NCI-H2171 treated with DMSO at 0.1 percent for 48 hours (cell line): ENCODE measurements at places on chromosomes 12 and 14.
A peak's percentile ranks its signal among the peaks of the same experiment; 100 is the strongest.

- no peak for DNase-seq
These were observed 81.1 kb upstream of the C14orf132 start for GRCh38 chr14:95958105-95958504.

GRCh38 chr12:64181430-64182291, 40.4 kb downstream of the KICS2 start:
- peak; percentile 50 for DNase-seq

GRCh38 chr14:90454041-90455000, 57.5 kb downstream of the CALM1 start:
- peak; percentile 92 for DNase-seq

GRCh38 chr12:49557187-49557916, 10.6 kb downstream of the MCRS1 start:
- no peak for DNase-seq

DNA sequence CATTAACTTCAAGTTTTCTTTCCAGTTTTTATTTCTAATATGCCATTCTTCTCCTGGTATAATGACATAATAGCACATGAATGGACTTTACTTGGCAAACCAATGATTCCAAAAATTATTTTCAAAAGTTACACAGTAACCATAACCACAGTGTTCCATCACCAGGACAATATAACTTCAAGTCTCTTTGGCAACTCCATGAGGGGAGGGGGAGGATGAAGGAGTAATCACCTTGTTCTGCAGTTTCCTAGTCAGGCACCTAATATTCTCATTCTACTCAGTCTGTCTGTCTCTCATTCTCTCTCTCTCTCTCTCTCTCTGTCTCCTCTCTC, 66.6 kb downstream of the BTG1 start:
- DNase-seq = no peak

DNA sequence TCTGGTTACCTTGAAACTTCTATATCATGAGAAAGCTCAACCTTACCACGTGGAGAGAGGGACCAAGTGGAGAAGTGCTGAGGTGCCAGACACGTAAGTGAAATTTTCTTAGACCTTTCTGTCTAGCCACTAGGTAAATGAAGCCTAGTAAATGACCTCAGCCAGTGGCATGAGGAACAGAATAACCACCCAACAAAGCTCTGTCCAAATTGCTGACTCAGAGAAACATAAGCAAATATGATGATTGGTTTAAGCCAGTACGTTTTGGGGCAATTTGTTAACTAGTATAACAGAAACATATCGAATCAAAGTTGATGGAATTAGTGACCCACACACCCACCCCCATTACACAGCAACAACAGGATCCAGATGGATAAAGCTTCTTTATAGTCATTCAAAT, 75.2 kb upstream of the MAX start:
- DNase-seq = no peak

DNA sequence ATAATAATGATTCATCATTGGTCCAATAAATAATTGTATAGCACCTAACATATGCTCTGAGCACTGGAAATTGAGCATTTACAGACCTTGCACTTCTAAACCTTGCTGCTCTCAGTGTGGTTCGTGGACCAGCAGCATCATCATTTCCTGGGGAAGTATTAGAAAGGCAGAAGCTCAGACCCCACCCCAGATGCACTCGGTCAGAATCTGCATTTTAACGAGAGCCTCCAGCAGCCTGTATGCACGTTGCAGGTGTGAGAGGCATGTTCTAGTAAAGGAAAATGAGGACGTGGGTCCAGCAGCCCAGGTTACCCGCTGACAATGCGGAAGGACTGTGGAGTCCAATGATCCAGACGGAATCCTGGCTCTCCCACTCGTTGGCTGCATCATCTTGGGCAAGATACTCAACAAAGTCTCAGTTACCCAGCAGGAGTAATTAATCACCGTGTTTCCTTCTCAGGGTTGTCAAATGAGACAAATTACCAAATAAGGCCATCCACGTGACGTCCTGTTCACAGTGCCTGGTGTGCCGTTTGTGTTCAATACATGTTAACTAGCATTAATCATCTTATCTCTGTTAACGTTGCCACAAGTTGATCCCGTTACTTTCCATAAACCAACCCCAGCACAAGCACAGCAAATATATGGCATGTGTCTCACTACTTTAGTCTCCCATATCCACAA, 49.2 kb upstream of the CCND2 start:
- DNase-seq = no peak

GRCh38 chr12:40735551-40736230, 43.5 kb downstream of the CNTN1 start:
- DNase-seq = no peak

DNA sequence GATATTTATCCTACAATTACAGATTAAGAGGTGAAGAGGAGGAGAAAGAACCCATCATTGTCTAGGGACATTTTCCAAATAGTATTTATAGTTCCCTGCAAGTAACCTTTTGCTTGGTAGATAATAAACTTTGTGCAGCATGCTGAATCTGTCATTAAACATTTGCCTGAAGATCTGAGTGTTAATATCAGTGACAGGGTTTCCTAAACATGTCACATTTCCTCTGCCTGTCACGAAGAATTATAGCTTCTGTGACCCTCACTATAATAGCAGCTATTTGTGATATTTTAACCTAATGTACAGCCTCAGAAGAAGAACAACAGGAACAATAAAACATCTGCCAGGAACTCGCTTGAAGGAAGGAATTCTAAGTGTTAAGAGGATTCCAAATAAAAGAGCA, 350.3 kb downstream of the GXYLT1 start:
- DNase-seq = no peak

DNA sequence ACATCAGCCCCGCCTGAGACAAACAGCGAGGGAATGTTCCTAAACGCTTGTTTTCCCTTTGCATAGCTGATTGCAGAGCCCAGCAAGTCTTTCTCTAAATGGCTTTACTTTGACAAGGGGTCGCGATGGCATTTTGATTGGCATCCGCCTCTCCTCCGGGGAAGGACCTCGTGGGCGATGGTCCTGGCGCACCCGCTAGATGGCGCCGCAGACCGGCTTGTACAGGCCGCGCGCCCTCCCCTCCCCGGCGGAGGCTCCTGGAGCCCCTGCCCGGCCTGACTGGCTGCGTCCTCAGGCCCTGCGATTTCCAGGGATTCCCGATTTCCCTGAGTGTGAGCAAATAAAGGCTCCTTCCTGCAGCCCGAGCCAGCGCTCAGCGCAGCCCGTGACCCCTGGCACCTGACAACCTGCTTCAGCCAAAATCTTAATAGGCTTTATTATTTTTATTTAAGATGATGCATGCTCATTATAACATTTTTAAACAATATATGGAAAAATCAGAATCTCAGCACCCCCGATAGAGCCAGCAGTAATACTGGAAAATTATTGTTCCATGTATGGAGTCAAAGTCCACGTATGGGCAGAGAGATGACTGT, 468.3 kb downstream of the AACS start:
- DNase-seq = peak; percentile 29

DNA sequence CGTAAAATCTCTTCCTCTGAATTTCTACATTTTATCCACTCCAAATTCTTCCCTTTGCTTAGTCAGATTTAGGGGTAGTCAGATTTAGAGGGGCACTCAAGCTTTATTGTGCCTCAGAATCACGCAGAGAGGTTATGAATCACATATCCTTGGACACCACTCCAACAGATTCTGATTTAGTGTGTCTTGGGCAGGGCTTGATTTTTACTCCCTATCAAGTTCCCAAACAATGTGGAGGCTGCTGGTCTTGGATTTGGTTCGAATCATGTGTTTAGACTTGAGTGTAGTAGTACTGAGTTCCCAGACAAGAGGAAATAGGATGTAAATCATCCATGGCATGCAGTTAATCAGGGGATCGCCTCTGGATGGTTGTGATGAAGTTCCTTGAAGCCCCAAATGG, 298.1 kb upstream of the CLEC14A start:
- DNase-seq = no peak
